CD4-positive, alpha-beta T cell treated with Interleukin-2 at 100 ng/mL for 4 hours (primary cell): ENCODE measurements at places on chromosomes 11 and 22.

- no peak for DNase-seq
These were observed 7.0 kb upstream of the CASTOR1 start for GRCh38 chr22:30296324-30296723.

DNA sequence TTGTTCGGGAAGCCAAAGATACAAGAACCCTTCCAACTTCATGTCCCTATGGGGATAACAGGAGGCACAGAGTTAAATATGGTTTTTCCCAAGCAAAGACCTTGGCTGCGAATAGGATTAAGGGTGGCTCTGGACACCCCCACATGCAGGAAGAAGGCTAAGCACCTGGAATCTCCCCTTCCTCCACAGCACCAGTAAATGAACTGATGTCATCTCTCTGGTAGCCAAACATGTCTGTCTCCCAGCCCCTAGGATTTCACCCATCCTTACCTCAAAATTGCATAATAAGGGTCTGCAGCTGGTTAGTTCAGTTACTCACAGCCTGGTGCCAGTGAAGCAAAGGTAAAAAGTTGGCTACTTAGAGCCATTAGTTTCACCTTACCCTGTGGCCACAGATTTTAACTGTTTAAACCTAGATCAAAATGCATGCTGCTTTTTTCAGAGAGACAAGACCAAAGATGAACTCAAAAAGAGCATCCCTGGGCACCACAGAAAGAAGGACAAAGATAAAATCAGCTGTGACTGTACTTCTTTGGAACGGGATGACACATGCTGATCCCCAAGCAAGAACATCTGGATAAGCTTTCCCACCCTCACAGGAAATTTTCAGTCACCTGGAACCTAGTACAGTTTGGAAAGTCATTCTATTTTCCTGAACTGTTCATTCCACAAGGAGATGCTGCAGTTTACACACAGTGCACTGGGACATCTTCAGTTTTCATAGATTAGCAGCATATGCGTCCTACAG, 77.2 kb upstream of the AKIP1 start:
- no peak for DNase-seq

GRCh38 chr11:71221821-71222220, 30.6 kb downstream of the SHANK2 start:
- DNase-seq: no peak

GRCh38 chr11:30830681-30831080, 244.5 kb upstream of the MPPED2 start:
- no peak for DNase-seq

GRCh38 chr11:416757-417621, 2.2 kb upstream of the SIGIRR start:
- DNase-seq: peak; percentile 35

DNA sequence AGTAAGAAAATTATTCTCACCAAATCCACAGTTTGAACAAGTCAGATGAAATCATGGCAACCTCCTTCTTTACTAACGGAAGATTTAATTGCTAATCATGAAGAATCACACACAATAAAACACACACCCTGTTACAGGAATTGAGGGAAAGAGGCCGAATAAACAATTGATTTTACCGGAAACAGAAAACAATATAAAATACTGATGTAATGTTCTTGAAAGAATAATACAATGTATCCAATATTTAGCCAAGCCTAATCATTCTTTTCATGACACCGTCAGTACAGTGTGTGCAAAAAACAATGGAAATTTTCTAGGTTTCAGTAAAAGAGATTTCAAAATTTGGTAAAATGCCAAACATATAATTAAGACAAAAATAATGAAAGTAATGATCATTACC, 23.4 kb downstream of the ASRGL1 start:
- DNase-seq: no peak

DNA sequence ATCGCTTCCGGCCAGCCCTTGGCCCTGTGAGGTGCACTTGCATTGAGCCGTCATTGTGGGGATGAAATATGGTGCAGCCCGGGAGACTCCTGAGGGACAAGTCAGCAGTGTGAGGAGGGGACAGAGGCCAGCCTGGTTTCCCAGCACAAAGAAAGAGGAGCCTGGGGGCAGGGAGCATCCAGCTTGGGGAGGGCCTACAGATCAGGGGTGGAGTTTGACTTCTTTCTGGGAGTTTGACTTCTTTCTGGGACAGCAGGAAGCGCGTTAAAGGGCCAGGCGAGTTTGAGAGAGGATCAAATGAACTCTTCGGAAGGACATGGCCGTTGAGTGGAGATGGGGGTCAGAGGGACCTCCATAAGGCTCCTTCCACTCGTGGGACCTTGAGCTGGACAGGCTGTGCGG, 91.9 kb downstream of the LRRC32 start:
- no peak for DNase-seq

- DNase-seq: no peak
These were observed 34.3 kb downstream of the GUCY1A2 start for GRCh38 chr11:106983991-106984390.

DNA sequence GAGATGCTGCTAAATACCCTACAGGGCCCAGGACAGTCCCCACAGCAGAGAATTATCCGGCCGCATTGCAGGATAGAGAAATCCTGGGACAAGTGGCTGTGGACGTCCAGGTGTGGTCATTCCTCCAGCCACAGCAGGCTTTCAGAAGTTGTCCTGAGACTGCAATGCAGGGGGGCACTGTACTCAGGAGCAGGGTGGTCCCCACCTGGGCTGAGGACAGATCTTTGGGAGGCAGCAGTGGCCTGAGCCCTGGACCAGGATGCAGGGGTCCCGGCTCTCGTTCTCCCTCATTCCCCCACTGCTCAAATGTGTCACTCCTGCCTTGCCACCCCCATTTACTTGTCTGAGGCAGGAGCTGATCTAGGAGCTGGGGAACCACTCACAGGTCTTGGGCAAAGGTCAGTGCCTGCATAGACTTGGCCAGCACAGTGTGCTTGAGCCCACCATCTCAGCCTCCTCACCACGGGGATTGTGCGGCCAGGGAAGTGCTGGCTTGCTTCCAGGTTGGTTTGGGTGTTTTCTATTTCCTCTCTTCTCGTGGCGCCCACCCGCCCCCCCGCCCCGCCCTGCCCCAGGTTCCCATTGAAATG, 15.3 kb downstream of the LINC01488 start:
- DNase-seq: no peak

- no peak for DNase-seq
These were observed 227.4 kb downstream of the TMEM135 start for GRCh38 chr11:87265132-87265531.

DNA sequence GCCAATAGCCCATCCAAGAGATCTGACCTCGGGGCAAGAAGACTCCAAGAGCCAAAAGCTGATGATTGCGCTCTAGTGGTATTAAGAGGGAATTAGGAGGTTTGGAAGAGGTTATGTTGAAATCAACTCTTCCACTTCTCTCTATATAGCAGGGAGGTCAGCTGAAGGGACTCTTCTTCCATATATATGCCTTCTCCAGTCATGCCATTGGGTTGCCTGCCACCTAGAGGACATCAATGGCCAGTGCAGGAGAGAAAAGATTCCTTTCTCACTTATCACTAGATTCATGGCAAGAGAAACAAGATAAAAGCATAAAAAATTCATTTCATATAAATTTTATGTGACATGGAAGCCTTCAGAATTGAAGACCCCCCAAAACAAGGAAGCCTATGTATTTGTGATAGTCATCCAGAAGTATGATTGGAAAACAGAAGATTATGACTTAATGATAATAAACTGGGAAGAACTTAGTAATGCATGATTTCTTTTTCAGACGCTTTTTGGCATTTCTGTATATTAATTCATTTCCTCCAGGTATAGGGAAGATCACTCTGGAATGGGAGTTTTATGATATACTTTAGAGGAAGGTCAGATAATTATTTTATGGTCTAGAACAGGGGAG, 435.1 kb upstream of the DDI1 start:
- DNase-seq: peak; percentile 37

- DNase-seq: no peak
These were observed 25.7 kb upstream of the TUB start for GRCh38 chr11:8055091-8055835.

DNA sequence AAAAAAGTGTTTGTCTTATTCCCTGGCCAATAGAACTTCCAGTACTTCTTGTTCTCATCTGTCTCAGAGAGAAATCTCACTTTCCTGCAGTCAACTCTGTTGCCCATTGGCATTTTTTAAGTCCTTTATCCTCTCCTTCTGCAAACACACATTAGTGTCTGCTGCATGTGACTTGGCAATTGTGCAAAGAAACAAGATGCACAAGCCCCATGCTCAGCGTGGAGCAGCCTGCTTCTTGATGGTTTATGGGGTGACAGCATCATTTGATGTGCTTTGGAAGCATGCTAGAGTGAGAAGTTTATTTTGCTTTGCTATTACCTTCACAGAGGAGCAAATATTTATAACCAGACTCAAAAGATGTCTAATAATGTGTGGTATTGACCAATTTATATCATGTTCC, 238.2 kb downstream of the FAT3 start:
- no peak for DNase-seq

GRCh38 chr11:73358071-73358470, 18.1 kb upstream of the RELT start:
- DNase-seq: no peak

DNA sequence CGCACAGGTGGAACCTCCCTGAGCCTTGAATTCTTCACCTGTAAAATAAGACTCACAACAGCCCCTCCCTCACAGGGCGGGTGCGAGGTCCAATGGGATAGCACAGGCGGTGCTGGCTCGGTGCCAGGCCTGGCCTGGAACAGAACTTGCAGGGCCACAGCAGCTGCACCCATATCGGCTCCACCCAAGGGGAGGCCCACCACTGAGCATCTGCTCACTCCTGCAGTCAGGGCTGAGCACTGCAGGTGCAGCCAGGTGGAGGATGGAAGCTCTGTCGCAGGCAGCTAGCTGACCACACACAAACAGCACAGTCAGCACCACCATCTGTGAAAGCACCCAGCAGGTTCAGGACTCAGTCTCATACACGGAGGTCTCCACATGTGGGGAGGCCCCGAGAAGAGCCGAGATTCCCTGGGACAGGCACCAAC, 19.6 kb downstream of the VPS37C start:
- no peak for DNase-seq

DNA sequence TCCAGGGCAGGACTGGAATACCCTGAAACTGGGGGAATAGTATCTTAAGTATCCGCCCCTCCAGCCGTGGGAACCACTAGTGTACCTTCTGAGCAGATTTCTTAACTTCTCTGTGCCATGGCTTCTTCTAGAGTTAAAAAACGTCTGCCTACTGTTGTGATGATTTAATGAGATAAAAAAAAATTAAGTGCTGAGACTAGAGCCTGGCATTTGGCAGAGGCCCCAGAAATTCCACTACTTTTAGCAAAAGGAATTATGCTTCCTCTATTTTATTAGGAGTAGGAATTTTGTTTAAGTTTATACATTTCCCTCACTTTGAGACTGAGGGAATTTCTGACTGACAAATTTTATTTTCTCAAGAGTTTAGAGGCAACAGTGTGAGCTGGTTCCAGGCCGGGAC, 371.2 kb upstream of the B3GAT1 start:
- no peak for DNase-seq

DNA sequence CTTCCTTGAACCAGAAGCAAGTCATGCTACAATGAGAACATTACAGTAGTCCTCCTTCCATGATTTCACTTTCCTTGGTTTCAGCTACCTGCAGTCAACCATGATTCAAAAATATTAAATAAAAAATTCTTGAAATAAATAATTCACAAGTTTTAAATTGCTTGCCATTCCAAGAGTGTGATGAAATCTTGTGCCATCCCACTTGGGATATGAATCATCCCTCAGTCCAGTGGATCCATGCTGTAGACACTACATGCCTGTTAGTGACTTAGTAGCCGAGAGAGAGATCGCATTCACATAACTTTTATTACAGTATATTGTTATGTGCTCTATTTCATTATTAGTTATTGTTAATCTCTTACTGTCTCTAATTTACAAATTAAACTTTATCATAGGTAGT, 6.0 kb downstream of the HOATZ start:
- no peak for DNase-seq

- DNase-seq: no peak
These were observed 78.3 kb downstream of the PAK1 start for GRCh38 chr11:77395460-77396173.

- DNase-seq: no peak
These were observed 2.0 kb upstream of the CEP126 start for GRCh38 chr11:101912823-101913284.

- DNase-seq: no peak
These were observed 39.5 kb downstream of the CHKA start for GRCh38 chr11:68081691-68082090.

GRCh38 chr11:128581561-128582272, 5.6 kb downstream of the ETS1 start:
- no peak for DNase-seq

DNA sequence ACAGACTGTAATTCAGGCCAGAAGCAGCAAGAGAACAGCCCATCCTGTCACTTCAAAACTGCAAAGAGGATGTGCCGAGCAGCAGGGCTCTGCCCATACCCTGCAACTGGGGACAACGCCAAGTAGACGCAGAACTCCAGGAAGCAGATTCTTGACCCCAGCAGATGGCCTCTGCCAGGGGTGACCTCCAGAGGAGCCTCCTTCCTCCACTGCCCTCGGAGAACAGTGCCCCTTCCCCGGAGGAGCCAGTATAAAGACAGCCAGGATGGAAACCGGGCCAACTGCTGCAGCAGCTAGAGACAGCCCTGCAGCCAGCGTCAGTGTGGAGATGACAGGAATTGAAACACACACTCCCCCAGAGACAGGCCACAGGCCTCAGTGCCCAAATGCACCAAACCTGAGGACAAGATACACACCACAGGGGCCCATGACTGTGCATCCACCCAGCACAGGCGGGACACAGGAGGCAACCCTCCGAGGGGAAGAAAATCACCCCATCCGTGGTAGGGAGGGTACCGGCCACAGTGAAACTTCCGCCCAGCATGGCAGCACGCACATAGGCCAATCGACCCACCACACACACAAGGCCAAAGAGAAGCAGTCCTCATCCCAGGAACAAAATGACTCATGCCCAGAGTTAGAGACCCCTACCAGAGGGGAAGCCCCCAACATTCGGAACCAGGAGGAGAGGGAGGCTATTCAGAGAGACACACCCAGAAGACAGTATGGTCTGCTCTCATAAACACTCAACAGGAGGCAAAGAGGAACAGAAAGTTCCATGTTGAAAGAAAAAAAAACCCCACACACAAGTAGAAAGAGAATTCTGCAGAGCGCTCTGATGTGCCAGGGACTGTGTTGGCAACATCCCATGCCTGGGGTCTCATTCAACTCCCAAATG, 5.6 kb downstream of the AHNAK start:
- no peak for DNase-seq

DNA sequence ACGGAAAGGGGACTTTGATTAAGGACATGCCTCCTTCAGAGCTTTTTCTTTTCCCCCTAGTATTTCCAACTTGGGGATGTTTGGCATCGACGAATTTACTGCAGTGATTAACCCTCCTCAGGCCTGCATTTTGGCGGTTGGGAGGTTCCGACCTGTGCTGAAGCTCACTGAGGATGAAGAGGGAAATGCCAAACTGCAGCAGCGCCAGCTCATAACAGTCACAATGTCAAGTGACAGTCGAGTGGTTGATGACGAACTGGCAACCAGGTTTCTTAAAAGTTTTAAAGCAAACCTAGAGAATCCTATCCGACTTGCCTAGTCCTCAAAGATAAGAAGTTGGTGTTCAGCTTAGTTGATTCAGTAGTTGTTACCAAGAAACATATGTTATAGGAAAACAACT, 78.4 kb downstream of the PDHX start:
- no peak for DNase-seq

- DNase-seq: no peak
These were observed 71.4 kb upstream of the GRK3 start for GRCh38 chr22:25492841-25493734.
